Activated gamma-delta T cell treated with Interleukin-2 at 50 U/mL for 16 hours (primary cell): ENCODE measurements at places on chromosomes 6 and 20.

DNA sequence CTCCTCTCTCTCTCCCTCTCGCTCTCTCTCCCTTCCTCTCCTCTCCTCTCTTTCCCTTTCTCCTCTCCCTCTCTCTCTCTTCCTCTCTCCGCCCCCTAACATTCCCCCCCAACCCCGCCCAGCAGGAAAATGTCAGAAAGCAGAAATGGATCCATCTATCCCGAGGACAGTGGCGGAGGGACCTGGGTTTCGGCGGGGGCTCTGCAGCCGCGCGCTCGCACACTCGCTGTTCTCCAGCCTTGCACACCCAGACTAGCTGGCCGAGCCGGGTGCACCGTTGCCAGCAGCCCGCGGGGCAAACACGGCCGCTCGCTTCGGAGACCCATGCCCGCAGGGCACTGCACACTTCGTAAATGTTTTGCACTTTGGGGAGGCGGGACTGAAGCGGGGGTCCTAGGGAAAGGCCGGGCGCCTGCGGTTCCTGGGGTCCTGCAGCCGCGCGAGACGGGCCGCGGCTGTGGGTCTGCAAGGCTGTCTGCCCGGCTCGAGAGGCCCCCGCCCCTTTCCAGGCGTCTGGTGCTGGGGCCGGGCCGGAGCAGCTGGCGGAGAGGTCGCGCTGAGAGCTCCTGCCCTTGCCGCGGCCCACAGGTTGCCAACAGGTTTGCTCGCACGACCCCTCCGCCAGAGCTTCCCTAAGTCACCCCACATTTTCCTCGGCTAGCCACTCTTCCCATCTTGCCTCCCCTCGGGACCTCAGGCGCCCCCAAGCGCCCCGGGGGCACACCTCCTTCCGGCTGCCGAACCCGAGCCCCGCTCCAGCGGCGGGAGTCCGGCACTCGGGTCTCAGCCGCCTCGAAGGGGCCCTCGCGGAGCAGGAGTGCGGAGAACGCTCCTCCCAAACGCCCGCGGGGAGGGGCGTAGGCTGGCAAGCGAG is 818 bp upstream of the MDGA1 start:
- DNase-seq, result peak; percentile 59

DNA sequence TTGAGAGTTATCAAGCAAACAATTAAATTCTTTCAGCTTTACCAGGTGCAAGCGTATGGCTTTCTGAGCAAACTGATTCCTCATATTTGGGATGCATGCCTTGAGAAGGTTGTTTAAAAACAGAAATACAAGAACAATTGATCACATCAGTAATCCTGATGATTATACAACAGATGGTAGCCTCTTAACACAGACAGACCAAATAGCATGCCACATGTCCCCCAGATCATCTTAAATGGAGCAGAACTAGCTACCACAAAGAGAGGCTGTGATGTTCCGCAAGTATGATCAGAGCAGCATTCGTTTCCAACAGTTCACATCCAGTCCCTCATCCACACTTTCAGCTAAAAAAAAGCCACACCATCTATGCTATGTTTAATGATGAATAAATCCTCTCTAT is 246.2 kb upstream of the NRSN1 start:
- no peak for DNase-seq

DNA sequence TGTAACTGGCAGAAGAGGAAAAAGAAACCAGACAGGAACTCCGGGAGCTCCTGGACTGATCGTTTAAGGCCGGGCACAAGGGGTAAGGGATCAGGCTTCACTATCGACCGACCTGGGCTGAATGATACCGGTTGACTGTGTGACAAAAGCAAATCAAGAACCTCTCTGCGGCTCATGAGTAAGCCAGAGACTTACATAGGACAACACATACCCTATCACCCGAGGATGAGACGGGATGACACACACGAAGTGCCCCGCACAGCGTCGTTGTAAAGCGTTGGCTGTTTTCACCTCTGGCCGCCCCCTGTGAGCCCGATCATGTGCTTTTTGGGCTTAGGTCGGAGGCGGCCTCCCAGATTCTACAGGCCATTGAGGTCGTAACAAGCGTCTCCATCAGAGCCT is 695 bp upstream of the TGIF2 start:
- peak; percentile 60 for DNase-seq

- DNase-seq, result no peak
Measured at GRCh38 chr20:58406422-58407001, 17.5 kb downstream of the VAPB start.

GRCh38 chr6:33375143-33375671 is 16.4 kb upstream of the KIFC1 start:
- DNase-seq, result no peak

GRCh38 chr20:64205611-64206026 is 41.4 kb downstream of the MYT1 start:
- DNase-seq, result no peak

- DNase-seq, result no peak
Measured at GRCh38 chr20:35015863-35016193, 60.2 kb downstream of the MYH7B start.

GRCh38 chr6:169454204-169454871 is 200.7 kb upstream of the THBS2 start:
- DNase-seq, result no peak

DNA sequence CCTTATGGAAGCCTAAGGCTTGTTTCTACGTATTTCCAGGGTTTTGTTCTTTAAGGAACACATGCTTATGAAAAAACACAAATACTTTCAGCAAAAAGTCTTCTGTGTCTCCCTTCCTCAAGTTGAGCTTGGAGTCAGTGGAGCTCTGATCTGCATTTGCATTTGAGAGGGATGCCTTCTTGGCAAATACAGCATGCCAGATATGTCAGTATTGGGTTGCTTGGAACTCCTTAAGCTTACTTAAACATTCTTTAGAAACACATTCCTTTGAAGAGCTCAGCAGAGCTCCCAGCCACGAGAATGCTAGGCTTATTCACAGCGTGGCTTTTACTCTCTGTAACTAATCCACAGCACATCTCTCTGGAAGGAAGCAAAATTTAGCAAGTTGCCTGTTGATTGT is 68.3 kb downstream of the ANKRD6 start:
- DNase-seq, result no peak

- DNase-seq, result no peak
Measured at GRCh38 chr6:162899148-162899547, 171.4 kb downstream of the PACRG start.

- no peak for DNase-seq
Measured at GRCh38 chr20:22931653-22932608, 103.2 kb upstream of the SSTR4 start.

DNA sequence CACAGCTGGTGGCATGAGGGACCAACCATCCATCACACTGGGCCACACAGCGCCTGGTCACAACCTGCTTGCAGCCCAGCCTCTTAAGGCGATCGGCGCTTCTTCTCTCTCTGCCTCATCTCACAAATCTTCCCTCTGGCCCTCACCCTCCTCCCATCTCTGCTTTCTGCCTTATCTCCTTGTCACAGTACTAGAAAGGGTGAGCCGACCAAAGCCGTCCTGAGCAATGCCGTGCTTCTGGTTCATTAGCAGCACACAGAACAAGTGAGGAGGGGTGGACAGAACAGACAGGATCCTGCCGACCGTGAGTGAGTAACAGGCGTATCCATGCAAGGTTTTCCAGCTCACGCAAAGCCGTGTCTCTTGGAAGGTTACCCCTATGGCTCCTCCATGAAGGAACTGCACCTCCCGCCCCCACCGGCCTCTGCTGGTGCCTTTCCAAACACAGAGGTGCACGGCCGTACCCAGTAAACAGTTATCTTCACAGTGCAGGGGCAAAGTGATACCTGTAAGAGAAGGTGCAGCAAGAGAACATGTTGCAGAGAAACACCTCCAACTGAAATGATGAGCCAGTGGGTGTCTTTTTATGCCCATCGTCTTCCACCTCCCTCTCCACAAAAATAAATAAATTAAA is 331.7 kb downstream of the FARS2 start:
- no peak for DNase-seq

DNA sequence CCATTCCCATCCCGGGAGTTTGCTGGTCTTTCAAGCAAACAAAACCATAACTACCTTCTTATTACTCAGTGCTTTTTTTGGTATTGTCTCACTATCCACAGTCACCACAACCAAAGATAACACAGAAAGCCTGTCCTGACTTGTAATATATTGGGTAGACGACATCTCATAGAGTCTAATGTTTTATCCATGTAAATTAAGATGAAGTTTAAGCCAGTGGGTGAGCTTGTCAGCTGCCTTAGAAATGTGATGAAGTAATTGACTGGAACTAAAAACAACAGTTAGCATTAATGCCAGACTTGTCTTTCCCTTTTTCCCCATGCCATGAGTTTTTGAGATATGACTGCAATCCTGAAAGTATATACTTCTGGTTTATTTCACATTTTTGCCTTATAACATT is 282.7 kb upstream of the PRDM1 start:
- no peak for DNase-seq

- no peak for DNase-seq
Measured at GRCh38 chr20:57384486-57384885, 6.7 kb upstream of the RBM38 start.

- DNase-seq, result no peak
Measured at GRCh38 chr6:18161431-18161830, 6.2 kb downstream of the KDM1B start.

DNA sequence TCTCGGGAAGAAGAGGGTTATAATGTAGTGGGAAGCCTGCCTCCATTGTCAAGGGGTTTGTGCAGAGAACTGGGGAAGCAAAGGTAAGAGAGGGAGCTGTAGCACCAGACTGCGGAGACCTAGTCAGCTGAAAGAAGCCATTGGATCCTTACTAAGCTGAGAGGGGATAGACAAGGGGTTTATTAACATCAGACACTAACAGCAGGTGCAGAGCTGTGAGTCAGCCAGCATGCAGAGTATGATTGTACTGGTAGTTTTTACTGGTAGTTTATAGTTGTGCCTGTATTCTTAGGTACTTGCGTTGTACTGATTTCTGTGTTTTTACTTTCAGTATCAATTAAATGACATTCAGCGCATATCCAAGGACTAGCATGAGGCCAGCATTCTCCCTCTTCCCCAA is 17.8 kb upstream of the COL19A1 start:
- DNase-seq, result no peak

DNA sequence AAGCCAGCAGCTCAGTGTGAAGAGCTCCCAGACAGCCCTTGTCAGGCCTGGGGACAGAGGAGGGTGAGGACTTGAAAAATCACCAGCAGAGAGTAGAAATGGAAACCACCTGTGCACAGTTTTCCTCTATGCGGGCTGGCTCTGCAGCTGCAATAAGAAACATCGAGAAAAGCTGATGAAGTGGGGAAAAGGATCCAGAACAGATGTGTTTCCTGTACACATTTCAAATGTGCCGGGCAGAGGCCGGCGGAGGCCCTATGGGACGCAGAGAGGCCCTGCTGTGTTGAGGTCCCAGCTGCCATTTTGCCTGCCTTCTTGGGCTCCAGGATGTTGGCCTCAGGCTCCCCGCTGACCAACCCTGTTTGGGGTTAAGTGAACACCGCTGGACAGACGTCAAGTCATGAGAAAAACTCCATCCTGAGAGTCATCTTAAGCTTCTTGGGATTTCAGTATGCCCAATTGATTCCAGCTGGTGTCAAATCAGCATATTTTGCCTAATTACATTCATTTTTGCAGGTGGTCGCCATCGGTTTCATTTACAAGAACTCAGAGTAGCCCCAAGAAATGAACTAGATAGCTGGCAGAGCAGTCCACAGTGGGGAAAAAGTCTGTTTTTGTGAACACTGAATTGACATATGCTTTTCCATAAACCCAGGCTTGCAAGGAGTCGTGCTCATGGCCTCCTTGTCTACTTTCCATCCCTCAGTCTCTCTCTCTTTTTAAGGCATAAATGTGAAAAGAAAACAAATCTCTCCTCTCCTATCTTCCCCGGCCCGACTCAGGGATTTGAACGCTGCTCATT is 150.4 kb upstream of the PHACTR3 start:
- no peak for DNase-seq

DNA sequence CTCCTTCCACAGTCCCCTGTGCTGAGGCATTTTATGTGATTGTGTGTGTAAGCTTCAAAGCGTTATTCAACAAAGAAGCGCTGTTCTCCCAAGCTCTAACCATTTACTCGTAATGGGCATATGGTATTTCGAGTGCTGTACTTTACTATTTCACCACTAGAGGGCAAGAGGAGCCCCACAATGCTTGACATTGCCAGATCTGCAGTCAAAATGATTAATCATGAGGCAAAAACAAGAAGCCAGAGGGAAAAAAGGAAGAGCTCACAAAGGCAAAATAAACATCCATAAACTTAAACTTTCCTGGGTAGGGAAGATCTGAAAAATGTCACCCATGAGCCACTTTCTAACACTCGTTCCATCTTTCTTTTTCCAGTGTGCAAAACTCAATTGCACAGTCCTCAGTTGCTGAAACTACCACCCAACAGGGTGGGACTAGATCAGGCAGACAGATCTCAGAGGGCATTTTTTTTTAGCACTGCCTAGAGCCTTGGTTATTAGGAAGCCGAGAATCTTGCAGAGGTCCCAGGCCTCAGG is 215.0 kb upstream of the PLCB4 start:
- DNase-seq, result no peak

GRCh38 chr6:97437087-97437486 is 154.1 kb upstream of the MMS22L start:
- DNase-seq, result no peak
